ENCODE measurements at places on chromosomes 13 and 19.

- no peak for DNase-seq
Observed at GRCh38 chr13:44425041-44425814, 51.6 kb downstream of the SERP2 start.

GRCh38 chr13:109779876-109780510 lies 6.4 kb downstream of the IRS2 start:
- no peak for DNase-seq

- DNase-seq = no peak
Observed at GRCh38 chr19:11451327-11451870, 16.0 kb downstream of the PRKCSH start.

DNA sequence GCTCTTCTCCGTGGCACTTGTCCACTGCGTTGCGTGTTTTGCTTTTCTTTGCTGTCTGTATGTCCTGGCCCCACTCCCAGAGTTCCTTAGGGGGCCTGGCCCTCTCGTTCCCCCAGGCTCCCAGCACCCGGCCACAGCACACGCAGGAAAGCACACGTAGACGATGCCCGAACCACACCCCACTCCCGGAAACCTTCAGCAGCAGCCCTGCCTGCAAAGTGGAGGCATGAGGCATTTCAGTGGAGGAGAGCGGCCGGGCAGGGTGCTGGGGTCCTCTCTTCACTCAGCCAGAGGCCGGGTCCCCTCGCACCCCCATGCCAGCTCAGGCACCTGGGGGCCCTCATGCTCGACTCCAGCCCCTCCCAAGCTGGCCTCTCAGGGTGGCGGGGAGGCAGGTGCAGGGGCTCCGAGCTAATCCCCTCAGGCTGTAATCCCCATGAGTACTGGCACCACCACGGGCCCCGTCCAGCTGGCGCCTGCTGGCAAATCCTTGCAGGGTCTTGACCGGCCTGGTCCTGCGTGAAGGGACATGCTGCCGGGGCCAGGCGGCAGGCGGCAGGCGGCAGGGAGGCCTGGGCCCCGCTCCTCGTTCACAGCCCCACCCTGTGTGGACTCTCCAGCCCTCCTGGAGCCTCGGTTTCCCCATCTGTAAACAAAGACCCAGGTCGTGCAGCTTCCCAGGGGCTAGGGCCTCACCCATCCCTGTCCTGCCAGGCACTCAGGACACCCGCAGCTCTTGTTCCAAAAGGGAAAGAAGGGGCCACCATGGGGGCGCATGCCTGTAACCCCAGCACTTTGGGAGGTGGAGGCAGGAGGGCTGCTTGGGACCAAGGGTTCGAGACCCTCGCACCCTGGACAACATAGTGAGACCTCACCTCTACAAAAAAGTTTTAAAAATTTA lies 7.0 kb downstream of the PIP5K1C start:
- DNase-seq = no peak

DNA sequence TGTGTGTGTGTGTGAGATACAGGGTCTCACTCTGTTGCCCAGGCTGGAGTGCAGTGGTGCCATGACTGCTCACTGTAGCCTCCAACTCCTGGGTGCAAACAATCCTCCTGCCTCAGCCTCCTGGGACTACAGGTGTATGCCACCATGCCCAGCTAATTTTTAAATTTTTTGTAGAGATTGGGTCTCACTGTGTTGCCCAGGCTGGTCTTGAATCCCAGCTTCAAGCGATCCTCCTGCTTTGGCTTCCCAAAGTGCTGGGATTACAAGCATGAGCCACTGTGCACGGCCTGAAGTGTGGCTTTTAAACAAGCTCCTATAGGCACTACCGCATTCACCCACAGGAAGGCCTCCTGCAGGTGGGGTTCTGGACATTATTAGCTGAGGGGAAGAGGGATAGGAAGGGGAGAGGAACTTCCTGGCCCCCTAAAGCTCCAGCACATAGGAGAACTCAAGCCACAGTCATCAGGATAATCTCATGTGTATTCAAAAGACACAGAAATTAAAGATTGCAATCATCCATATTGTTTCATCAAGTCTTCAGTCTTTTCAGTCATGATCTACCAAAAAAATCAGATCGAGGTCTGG lies 24.8 kb upstream of the SLC46A3 start:
- no peak for DNase-seq
